ENCODE measurements at places on chromosomes 11 and 22.

DNA sequence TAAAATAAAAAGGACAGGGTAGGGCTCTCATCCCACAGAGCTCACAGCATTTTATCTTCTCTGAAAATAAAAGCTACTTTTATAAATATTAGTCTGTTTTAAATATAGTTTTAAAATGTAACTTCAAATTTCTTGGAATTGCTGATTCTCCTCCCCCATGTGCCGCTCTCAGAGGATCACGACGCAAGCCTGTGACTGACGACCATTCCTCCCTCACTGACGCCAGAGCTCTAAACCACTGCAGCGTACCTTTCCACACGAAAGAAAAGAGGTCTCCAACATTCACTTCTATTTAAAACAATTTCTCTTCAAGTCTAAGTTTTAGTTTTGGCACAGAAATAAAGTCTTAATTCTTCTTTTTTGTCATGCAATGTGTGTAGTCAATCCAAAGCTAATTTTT, 9.3 kb downstream of the TOLLIP start:
- DNase-seq: no peak

GRCh38 chr11:20342347-20343141, 21.0 kb upstream of the HTATIP2 start:
- peak; percentile 75 for DNase-seq

- no peak for DNase-seq
These were observed 172.6 kb upstream of the CADM1 start for GRCh38 chr11:115676768-115677167.

- peak; percentile 81 for DNase-seq
These were observed 167.0 kb upstream of the B3GAT1 start for GRCh38 chr11:134578807-134579723.

GRCh38 chr11:78851878-78852586, 277.4 kb upstream of the NARS2 start:
- DNase-seq: no peak

DNA sequence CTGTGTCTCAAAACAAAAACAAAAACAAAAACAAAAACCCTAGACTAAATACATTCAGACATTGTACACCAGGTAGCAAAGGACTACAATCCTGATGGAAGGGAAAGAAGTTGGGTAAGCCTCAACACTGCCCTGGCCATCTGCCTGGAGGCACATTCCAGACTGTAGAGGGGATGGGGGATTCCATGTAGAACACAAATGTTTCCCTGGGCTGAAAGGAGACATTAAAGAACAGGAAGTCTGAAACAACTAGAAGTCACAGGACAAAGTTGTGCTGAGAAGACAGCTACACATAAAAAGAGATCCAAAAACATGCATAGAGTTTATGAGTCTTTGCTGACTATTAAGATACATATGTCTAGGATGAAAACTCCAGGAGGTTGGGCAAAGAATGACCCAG, 83.9 kb downstream of the RRAS2 start:
- DNase-seq: no peak

- DNase-seq: no peak
These were observed 190.2 kb downstream of the ADAMTS15 start for GRCh38 chr11:130638624-130639023.

DNA sequence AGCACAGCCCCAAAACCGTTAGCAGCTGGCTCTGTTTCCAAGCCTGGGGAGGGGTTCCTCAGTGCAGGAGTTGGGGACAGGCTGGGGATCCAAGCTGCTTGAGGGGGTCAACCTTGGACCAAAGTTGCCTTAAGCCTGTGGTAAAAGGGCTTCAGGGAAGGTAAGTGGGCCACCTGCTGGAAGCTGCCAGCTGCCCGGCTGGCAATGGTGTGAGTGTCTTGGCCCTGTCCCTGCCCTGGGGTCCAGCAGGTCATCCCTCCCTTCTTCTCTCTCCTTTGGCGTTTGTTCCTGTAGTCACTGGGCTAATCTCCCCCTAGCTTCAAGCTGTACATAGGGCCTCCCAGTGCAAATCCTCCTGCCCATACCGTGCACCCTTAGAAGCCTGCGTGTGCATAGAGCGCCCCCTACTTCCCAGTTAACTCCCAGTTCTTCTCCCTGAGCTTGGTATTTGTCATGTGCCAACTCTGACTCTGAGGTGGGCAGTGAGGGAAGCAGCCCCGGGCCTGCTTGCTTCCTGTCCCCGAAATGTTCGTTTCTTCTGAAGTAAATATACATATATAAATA, 4.4 kb downstream of the TMEM258 start:
- DNase-seq: peak; percentile 62

GRCh38 chr22:29142116-29142515, 63.6 kb upstream of the EMID1 start:
- DNase-seq: no peak

DNA sequence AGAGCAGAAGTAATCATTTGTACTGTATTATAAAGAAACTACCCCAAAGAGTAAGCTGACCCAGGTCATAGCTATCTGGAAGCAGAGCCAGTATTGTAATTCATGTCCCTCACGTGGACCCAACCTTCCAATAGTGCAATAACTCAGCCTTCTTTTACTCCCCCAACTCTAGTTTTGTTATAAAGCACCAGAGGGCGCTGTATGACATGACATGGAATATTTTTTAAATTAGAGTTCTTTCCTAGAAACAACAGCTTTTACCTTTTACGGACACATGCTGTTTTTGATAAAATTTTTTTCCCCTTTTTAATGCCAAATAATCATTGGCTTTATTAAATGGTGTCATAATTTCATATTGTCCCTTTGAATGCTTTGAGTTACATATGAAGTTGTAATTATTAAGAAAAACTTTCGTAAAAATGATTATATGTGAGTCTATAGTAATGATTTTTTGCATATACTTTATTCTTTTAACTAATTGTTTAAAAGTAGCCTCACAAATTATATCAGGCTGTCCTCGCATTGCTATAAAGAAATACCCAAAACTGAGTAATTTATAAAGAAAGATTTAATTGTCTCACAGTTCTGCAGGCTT, 76.9 kb downstream of the DKK3 start:
- peak; percentile 46 for DNase-seq

- DNase-seq: no peak
These were observed 42.2 kb downstream of the TMEM123 start for GRCh38 chr11:102410382-102410784.

DNA sequence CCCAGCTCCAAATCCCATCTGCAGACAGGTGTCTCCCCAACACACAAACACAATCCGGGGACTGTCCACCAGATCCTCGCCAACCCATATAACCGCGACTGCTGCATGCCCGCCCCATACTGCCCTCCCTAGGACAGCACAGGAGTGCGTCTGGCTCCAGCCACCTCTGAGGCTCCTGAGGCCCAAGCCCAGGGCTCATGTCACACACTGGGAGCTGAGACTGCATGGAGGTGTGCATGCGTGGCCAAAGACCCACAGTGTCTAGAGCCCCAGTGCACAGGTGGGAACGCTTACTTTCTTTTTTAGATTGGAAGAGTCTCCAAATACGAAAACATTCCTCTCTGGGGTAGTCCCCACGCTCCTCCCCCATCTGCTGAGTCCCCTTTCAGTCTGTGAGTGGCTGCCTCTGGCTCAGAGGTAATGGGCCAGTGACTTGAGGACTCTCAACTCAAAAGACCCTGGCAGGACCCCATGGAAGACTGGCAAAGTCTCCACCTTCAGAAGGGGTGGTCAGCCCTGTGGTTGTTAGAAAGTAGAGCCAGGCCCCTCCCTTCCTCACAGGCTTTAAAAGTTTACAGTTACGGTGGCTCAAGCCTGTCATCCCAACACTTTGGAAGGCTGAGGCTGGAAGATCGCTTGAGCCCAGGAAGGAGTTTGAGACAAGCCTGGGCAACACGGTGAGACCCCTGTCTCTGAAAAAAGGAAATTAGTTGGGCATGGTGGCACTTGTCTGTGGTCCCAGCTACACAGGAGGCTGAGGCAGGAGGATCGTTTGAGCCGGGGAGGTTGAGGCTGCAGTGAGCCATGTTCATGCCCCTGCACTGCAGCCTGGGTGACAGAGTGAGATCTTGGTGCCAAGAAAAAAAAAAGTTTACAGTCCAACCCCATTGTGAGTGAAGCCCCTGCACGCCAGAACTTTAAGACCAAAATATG, 2.3 kb downstream of the CBX7 start:
- DNase-seq: peak; percentile 9

DNA sequence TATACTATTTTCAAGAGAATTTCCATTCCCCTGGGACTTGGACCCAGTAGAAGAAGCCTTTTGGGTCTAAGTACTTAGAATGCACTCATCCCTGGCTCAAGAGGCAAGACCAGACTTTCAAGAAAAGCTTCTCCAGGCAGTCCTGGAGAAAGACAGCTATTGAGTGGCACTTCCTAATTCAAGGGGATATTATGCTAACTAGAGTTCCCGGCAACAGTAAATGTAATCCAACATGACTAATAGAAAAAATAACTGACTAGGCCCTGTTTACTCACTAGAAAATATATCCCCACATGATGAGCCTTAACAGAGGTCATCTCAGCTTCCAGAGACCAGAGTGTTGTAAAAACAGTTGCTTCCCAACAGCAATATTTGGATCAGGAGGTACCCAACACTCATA, 47.2 kb upstream of the AKIP1 start:
- DNase-seq: no peak

DNA sequence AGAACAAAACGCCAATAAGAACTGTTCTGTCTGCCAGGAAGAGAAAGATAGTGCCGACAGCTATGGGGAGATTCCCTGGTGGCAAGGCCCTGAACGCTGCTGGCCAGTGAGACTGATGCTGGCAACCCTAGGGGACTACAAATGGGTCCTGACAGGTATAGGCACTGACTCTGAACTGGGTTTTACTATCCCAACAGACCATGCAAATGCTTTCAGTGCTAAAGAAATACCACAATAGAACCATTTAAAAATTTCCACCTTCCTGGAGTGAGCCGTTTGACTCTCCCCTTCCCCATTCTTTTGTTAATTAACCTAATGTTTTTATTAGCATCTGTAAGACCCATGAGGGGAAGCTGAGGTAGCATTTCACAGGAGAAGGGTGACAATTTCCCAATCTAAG, 25.7 kb downstream of the USP28 start:
- no peak for DNase-seq

DNA sequence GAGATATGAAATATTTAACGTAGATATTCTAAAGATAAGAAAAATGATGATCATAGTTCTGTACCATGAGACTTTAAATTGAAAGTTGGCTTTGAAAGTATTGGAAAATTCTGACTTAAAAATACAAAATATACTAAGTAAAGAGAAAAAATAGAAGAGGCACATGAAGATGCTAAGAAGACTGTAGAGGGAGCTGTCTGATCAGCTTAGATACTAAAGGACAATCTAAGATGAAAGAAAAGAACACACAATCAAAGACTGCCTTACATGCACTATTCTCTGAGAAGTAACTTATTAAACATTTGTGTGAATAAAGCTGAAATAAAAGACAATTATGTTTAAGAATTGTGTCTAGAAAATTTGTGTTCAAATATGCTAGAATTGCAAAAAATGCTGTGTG, 55.1 kb downstream of the RBMXL2 start:
- DNase-seq: no peak

- no peak for DNase-seq
These were observed at the start of gene OR52E2 for GRCh38 chr11:5059391-5059790. OR52E2 (minus strand) TSS chr11:5059627; CDS start chr11:5059627, 0 bp downstream.

GRCh38 chr11:121365304-121365703, 72.7 kb downstream of the SC5D start:
- no peak for DNase-seq

DNA sequence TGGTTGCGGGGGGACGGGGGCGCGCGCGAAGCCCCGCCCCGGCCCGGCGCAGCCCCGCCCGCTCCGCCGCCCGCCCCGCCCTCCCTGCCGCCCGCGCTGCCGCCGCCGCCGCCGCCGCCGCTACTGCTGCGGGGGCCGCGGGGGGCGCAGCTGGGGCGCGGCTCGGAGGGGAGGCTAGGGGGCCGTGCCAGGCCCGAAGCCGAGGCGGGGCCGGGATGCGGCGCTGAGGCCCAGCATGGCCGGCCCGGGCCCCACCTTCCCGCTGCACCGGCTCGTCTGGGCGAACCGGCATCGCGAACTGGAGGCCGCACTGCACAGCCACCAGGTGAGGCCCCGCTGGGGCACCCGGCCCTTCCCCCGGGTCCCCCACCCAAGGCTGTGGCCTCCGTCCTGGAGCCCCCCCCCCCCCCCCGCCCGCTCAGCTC, at the start of gene ANKRD13D:
TSS of gene ANKRD13D (plus strand) at position 78 of the 425 bp plus-strand sequence. CDS start at position 236, 158 bp downstream.
- peak; percentile 95 for DNase-seq

GRCh38 chr11:94212898-94213297, 84.3 kb downstream of the PANX1 start:
- DNase-seq: no peak

DNA sequence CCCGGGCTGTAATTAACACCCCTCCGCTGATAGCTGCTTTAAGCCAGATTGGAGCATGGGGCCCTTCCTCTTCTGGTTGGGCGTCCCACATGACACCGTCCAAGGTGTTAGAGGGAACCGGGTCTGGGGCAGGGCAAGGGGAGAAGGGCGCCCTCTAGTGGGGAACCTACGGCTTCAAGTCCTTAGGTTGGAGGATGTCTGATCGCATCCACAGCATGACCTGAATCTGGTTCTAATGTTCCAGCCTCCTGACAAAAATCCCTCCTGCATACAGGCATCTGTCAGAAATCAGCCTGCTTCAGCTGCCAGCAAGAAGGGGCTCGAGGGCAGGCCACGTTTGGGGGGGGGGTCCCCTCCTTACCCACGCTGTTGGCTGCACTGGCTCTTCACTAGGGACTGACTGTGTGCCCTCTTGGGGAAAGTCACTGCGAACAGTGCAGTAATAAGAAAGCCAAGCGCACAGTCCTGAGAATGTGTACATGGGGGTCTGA, 94.2 kb upstream of the TBCEL start:
- DNase-seq: peak; percentile 86
